Activated CD8-positive, alpha-beta T cell treated with anti-CD3 and anti-CD28 coated beads for 36 hours (primary cell): ENCODE measurements at places on chromosomes 5 and 9.
A peak's percentile ranks its signal among the peaks of the same experiment; 100 is the strongest.

DNA sequence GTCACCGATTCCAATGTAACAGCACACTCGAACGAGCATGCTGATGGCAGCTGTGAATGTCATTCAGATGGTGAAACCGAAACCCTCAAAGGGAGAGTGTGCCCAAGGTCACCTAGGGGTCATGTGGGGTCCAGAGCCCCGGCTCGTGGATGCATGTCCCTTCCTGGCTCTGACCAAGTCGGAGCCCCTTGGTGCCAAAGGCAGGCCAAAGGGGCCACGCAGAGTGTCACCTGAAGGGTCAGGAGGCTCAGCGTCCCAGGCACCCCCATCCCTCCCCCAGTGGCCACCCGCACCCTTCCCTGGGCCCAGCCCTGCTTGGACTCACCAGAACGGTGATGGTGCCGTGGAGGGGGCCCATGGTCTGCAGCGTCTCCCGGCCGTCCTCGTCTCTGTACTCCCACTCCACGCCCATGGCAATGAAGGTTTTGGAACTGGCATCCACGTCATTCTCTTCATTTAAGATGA lies 69.5 kb downstream of the ZNF354C start:
- no peak for DNase-seq

GRCh38 chr9:35051069-35051967 lies 21.1 kb downstream of the VCP start:
- DNase-seq = peak; percentile 73

DNA sequence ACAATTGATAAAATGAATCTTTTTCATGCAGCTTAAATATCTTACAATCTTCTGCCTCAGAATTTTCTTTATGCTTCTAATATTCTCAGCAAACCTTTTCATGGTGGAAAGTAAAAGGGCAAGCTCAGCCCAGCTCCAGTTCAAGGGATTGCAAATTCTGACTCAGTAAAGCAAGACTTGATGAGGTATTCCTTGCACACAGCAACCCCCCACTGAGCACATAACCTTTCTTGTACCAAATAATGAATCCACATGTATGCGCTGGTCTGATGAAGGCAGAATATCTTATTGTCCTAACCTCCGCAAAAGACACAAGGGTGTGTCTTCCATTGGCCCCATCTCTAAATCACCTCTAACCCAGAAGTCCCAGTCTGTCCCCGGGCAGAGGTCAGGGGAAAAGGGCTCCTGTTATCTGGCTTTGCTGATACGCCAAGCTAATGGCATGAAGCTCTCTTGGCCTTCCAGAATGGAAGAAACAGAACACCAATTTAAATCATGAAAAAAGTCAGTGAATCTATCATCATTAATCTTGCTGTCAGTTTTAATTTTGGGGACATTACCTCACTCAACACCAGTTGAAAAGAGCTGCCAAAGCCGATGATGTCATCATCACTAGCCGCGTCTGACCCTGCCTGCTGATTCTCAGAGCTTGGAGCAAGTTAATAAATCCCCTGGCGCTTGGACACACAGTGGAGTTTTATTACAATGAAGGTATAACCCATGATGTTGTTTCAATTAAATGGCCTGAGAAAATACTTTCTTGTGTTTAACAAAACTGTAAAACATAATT lies 592.5 kb upstream of the CLINT1 start:
- DNase-seq = no peak

- no peak for DNase-seq
Measured at GRCh38 chr5:73668486-73669111, 42.6 kb downstream of the ARHGEF28 start.

GRCh38 chr5:169626779-169627178 lies 10.3 kb upstream of the DOCK2 start:
- no peak for DNase-seq

GRCh38 chr5:18202164-18202563 lies 567.9 kb downstream of the TAF11L14 start:
- DNase-seq = no peak

DNA sequence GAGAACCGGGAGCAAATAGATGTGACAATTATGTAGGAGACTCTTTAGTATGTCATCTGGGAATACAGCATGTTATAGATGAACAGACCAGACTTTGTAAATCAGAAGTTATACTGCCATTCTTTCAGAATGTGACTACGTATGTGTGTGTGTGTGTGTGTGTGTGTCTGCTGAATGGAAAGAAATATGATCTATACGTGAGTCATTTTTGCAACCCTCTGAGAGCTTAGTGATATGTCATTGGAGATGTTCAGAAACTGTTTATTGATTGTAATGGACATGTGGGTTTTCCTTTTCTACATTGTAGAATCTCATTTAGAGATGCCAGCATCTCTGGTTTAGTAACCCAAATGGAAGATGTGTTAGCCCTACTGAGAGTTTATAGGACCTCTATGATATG lies 731.5 kb downstream of the TLE1 start:
- no peak for DNase-seq

DNA sequence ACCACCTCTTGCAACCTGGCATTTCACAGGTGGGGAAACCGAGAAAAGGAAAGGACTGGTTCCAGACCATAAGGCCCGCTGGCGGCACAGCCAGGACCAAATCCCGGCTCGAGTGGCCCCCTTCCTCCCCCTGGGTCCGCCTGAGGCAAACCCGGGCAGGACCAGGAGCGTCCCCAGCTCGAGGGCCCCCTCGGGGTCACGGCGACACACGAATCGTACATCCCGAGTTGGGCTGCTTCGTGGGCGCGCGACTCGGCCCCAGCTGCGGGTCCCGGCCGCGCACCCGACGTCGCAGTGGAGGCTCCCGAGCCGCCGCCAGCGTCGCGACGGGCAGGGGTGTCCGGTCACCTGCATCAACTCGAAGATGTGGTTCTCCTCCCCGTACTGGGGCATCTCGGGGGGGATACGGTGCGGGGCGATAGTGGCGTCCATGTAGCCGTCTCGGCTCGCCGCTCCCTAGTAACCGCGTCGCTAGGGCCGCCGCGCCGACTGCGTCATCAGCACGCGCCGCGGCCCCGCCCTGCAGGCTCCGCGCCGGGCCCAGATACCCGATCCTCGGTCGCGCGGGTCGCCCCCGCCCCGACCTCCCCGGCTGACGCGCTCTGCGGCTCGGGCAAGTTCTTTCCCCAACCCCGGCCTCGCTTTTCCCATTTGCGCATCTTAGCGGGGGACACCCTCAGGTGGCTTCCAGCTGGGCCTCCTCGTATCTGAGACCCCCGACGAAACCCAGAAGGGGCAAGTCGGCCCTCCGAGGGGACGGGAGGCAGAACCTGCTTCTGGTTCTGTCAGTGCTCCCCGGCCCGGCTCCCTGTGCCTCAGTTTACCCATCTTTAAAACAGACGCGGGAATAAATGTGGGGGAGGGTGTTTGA lies at the start of gene AK8:
Gene AK8 (minus strand): TSS at position 461 of the 871 bp plus-strand sequence. CDS start 29 bp downstream, at position 432.
- peak; percentile 76 for DNase-seq

DNA sequence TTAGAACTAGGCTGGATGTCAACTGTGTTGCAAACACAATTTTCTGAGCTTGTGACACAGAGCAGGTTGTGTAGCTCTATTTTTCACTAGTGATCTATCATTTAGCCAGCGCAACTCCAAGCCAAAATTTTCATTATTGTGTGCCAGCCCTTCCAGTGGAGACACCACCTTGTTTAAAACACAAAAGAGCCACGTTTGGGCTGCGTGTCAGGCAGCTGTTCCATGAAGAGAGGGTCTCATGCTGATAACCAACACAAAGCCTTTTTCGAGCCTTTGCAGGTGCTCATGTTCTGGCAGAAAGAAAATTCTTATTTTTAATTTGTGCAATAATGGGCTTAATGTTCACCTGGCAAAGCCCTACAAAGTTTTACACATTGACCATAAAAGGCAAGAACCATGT lies 237.6 kb upstream of the RGMB start:
- no peak for DNase-seq

GRCh38 chr9:9631284-9631683 lies 981.5 kb downstream of the PTPRD start:
- no peak for DNase-seq

GRCh38 chr9:83431101-83432060 lies 106.8 kb downstream of the FRMD3 start:
- no peak for DNase-seq

- DNase-seq = no peak
Measured at GRCh38 chr5:68751661-68752060, 342.2 kb upstream of the SLC30A5 start.

GRCh38 chr9:107169796-107170195 lies 113.3 kb upstream of the RAD23B start:
- DNase-seq = no peak

DNA sequence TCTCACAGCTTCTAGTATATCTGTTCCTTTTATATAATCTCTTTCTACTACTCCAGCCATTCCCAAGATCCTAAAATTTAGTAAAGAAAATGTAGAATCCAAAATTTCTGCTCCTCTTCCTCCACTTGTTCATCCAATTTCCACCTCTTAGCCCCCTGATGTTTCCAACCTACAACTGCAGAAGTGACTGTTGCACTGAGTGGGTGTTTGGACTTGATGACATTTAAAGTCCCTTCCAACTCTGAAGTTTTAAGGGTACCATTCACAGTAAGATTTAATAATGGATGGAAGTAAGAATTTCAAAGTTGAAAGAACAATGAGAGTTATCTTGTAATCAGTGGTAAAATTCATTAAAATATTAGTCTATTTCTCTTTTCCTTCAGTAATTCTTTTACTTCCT lies 5.5 kb downstream of the DIAPH1 start:
- DNase-seq = no peak

- no peak for DNase-seq
Measured at GRCh38 chr9:112360047-112360804, 19.7 kb upstream of the HSDL2 start.

DNA sequence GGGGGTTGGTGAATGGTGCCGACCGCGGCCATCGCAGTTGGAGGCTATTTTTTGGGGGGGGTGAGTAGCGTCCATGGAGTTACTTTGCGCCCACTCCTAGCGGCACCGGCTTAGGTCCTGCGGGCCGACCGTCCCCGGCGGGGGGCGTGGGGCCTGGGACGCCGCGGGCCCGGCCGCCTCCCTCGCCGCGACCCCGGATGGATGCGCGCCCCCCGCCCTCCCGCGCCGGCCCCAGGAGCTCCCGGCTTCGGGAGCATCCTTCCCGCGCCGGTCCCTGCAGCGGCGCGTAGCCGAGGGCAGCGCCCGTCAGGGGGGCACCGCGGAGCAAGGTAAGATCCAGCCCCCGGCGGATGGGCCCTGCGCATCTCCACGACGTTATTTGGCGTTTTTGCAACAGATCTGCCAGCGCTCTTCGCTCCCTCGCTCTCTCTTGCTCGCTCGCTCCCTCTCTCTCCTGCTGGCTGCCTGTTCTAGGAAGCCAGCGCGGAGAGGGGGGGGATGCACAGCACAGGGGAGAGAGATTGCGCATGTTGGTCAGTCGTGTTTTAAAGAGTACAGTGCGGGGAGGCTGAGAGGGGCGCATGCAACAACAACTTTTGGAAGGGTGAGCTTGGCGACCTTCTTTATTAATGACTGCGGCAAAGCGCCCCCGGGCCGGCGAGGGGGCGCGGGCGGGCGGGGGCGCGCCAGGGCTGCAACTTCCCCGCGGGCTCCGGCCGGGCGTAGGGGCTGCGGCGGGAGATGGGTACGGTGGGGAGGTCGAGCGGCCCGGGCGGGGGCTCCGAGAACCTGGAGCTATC lies 413 bp downstream of the JADE2 start:
- peak; percentile 77 for DNase-seq

GRCh38 chr9:96618209-96619123 lies 1.2 kb downstream of the CDC14B start:
- DNase-seq = peak; percentile 23

DNA sequence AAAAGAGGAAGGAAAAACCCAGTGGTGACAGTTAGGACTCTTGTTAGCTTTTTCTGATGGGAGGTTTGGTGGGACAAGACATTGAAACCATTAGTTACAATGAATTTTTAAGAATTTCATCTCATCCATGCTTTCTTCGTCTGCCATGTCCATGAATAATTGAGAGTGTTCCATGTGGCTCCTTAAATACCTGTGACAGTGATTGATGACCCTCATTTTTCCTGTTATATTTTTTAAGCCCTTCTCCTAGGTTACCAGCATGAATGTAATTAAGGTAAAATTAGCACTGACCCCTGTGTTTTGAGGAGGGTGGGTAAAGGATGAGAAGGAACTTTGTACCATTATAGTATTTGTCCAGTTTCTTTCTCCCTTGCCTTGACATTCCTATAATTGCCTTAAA lies 23.5 kb upstream of the PHF2 start:
- DNase-seq = no peak

GRCh38 chr9:114385397-114386181 lies 2.2 kb downstream of the AKNA start:
- peak; percentile 96 for DNase-seq

- no peak for DNase-seq
Measured at GRCh38 chr5:35835796-35836742, 20.6 kb upstream of the IL7R start.

DNA sequence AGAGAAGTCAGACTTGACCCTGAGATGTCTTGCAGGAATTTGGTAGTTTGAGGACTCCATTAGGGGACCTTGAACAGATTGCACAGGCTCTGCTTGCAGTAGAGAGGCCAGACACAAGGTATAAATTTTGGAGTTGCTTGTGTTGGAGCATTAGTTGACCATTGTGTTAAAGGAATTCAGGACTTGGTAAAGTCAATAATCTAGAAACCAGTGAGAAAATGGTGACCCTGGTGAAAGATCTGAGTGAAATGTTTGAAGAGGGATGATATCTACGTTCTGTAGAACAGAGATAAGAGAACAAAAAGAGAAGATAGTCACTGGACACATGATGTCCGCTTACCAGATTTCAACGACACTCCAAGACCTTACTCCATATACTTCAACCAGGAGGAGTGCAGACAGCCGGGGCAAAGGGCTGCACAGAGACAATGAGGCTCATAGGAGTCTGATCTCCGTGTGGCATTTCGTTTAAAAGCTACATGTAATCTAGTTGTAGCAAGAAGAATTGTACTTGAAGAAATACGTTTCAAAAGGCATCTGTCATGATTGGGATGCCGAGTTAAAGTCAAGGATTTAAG lies 13.2 kb downstream of the DNAJC25 start:
- DNase-seq = no peak

DNA sequence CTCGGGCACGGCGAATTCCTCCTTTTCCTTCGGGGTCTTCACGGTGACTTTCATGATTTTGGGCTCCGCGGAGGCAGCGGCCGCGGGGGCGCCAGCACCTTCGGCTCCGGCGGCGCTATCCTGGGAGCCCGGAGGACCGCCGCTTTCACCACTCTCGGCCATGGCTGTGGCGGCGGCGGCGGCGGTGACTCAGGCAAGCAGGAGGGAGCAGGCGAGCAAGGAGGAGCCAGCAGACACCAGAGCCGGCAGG lies 315 bp downstream of the UBQLN1 start:
- DNase-seq = peak; percentile 84
